ENCODE measurements at places on chromosomes 4 and X.

DNA sequence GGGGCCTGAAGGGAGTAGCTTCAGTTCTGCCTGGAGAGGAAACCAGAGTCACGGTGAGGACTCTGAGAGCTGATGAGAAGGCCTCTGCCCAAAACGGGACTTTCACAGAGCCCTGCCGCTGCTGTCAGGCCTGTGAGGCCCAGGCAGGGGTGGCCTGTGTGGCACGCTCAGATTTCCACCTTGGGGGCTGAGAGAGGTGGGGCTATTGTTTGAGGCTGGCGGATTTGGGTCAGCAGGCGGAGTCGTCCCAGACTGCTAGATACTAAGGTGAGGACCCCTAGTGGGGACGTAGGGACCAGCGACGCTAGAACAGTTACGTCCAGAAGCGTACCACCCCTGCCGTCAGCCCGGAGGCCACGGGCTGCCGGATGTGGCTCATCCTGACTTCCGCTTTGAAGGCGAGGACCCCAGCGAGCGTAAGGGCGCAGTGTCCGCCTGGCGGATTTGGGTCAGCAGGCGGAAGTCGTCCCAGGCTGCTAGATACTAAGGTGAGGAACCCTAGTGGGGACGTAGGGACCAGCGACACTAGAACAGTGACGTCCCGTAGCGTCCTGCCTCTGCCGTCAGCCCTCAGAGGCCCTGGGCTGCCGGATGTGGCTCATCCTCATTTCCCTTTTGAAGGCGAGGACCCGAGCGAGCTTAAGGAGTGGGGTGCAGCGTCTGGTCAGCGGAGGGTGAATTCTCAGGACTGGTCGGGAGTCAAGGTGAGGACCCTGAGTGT is at the start of gene MAGEB1:
TSS of gene MAGEB1 (plus strand) at position 378 of the 721 bp plus-strand sequence. CDS start 3,348 bp downstream, outside the sequence.
- no peak for DNase-seq

GRCh38 chr4:184265546-184266351 is 48.1 kb upstream of the ENPP6 start:
- no peak for DNase-seq

DNA sequence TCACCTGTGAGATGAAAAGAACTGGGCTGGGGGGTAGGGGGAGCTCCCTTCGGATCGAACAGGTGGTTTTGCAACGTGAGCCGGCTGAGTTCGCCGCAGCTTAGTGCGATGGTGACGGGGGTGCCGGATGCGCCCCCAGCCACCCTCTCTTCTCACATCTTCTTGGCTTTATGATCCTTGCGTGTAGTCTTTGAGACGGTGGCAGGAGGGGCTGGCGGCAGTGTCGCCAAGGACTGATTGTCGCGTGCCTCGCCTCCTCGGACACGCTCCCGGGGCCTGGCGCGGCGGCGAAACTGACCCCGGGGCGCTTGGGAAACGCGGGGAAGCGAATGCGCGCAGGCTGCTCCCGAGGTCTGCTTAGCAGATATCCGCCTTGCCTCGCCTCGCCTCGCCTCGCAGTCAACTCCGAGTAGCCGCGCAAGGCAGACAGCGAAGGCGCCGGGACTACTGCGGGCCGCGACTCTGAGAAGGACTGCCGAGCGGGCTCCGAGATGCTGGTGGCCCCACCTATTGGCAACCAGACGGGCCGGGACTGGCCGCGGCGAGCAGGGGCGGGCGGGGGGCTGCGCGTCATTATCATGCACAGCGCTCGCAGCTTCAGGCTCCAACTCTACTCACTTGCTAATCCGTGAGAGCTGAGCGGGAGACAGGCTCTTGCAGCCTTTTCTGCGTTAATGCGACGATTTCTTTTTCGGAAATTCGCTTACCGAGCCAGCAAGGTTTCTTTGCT is 1.5 kb downstream of the GRID2 start:
- no peak for DNase-seq

DNA sequence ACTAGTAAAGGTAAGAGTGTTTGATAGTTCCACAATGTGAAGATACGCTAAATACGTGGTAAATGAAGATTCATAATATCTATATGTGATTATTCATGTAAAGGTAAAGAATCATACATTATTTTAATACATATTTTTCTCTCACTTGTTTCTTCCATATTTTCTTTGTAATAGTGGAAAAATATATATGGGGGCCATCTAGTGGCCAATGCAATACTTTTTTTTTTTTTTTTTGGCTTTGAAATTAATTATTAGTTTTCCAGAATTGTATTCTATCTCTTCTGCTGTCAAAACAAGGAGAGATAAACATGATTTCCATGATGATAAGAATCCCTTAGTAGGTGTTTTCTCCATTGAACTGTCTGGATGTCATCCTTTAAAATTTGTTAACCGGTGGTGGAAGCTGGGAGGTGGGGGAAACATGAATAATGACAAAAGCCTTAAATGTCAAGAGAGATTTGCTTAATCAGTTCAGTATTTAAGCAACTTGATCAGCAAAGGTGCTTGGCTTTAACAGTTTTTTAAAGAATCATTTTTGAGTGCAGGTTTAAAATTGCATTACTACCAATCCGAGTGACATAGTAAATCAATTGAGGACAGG is 508.7 kb upstream of the HTR2C start:
- no peak for DNase-seq

- no peak for DNase-seq
Observed at GRCh38 chr4:153450544-153450917, 15.6 kb upstream of the TMEM131L start.

- no peak for DNase-seq
Observed at GRCh38 chr4:188627892-188628291, 488.7 kb downstream of the TRIML1 start.

- peak; percentile 38 for DNase-seq
Observed at GRCh38 chrX:134186362-134187121, 50.4 kb upstream of the CCDC160 start.

DNA sequence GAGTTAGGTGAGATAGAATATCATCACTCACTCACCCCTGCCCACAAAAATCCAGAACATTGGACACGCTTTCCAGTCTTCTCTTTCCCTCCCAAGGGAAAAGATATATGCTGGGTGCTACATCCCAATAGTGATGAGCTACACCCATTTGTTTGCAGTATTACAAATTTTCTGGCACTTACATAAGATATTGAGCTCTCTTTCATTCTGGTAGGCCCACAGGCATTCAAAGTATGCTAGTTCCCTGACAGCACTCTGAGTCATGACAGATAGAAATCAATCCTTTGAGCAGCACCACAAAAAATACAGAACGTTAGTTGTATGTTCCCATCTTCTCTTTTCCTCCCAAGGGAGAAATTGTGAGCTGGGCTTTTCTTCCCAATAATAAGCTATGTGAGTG is 477.6 kb upstream of the GRID2 start:
- DNase-seq = no peak

- DNase-seq = no peak
Observed at GRCh38 chrX:153778684-153779101, 2.1 kb upstream of the SRPK3 start.

GRCh38 chr4:84878090-84878489 is 88.4 kb downstream of the WDFY3 start:
- no peak for DNase-seq

GRCh38 chr4:38082021-38082420 is 121.8 kb downstream of the PTTG2 start:
- no peak for DNase-seq

GRCh38 chr4:154399259-154399974 is 92.2 kb downstream of the DCHS2 start:
- no peak for DNase-seq

DNA sequence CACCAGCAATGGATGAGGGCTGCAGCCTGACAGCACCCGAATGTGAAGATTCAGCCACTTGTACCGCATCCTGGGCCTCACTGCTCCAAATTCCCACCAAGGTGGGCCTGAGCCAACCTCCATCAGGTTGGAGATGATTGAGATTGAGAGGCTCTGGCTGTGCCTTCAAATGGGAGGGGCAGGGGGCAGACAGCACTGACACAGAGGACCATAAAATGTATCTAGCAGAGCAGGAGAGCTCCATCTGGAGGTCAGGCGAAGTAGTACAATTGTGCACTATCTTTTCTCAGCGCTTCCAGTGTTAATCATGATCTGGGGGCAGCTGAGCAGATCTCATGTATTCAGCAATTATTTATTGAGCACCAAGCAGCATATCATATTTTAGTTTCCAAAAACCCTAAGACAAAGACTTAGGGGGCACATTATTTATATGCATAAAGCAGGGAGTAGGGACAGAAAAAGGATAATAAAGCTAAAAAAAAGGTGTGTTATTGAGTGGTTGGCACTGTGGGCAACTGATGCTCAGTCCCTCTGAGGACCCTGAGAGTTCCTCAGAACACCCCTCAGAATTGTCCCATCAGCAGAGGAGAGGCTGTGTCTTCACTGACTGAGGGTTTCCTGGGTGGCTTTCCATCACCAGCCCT is 31.6 kb upstream of the C1QTNF7 start:
- DNase-seq = peak; percentile 59

DNA sequence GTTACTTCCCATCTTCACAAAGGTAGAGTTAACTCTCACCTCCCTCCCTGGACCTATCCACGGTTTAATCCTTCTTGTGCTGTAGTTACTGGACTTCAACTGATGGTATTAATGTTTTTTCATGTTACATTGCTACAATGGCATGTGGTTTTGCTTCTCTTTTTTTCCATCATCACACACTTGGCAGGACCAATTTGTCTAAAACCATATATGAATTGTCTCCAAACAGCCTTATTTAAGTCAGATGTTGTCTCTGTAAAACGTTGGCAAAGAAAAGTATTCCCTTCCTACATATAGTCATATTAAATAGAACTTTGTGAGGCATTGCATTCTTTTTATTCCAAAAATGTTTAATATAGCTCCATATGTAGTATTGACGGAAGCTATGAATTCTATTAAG is 15.5 kb downstream of the PRRG1 start:
- no peak for DNase-seq

GRCh38 chr4:25144870-25145481 is 15.3 kb downstream of the SEPSECS start:
- no peak for DNase-seq

DNA sequence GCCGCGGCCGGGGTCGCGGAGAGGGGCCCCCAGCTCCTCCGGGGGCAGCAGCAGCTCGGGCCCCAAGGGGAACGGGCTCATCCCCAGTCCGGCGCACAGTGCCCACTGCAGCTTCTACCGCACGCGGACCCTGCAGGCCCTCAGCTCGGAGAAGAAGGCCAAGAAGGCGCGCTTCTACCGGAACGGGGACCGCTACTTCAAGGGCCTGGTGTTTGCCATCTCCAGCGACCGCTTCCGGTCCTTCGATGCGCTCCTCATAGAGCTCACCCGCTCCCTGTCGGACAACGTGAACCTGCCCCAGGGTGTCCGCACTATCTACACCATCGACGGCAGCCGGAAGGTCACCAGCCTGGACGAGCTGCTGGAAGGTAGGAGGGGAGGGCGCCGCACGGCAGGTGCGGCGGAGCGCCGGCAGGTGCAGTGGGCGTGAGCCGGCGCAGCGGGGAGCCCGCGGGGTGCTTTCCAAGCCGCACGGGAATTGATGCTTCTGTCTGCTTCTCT is 886 bp downstream of the DCLK2 start:
- DNase-seq = peak; percentile 24

GRCh38 chr4:158213466-158213865 is 3.2 kb downstream of the TMEM144 start:
- DNase-seq = no peak

DNA sequence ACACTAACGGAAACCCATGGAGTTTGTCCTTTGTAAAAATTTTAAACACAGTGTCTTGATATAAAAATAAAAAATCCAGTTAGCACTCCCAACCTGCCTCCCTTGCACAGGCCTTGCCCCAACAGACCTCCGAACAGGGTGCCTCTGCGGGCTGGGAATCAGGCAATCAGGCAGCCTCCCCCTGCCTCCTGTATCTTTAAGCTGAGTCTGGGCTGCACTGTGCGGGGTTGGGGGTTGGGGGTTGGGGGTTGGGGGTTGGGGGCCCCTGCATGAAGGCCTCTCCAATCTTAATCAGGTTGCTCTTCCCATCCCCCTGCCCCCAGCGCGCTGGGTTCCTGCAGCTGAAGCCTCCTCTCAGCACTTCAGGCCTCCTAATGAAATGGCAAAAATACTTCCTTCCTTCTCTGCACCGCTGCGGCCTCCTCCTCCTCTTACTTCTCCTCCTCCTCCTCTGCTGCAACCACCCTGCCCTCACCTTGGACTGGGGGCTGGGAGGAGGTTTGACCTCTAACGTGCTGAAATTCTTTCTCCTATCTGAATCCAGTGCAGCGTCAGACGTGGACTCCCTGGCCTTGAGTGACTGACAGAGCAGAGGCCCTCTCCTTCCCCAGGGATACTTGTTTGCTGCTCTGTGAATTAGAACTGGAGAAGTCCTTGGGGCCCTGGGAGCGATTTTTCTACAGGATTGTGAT is 26.6 kb downstream of the NLGN3 start:
- DNase-seq = no peak

DNA sequence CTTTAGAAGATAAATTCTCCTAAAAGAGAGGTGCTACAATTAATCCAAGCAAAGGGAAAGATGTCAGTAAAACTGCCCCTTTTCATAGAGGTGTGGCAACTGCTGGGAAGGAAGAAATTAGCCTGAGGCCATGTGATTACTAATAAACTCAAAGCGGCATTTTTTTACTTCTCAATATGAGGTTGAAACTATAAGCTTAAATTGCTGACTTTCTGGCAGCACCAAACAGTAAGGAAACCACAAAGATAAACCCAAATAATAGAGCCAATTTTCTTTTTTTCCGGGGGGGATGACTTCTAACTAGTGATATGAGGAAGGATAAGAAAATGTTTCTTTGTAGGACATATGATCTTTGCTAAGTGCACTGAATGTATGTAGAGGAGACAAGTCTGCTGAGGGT is 30.9 kb downstream of the AR start:
- no peak for DNase-seq

DNA sequence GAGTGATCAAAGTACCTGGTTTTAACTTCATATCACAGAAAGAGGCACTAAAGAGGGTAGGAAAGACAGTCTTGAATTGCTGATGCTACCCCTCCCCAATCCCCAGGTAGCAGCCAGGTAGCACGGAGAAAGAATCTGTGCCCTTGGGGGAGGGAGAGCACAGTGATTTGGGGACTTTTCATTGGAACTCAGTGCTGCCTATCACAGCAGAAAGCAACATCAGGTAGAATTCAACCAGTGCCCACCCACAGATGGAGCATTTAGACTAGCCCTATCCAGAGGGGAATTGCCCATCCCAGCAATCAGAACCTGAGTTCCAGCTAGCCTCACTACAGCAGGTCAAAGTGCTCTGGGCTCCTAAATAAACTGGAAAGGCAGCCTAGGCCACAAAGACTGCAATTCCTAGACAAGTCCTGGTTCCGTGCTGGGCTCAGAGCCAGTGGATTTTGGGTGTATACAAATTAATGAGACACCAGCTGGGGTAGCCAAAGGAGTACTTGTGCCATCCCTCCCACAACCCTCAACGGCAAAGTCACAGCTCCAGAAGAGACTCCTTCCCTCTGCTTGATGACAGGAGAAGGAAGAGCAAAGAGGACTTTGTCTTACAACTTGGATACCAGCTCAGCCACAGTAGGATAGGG is 228.1 kb downstream of the THOC2 start:
- DNase-seq = no peak
